ENCODE measurements at places on chromosomes 3 and 15.

DNA sequence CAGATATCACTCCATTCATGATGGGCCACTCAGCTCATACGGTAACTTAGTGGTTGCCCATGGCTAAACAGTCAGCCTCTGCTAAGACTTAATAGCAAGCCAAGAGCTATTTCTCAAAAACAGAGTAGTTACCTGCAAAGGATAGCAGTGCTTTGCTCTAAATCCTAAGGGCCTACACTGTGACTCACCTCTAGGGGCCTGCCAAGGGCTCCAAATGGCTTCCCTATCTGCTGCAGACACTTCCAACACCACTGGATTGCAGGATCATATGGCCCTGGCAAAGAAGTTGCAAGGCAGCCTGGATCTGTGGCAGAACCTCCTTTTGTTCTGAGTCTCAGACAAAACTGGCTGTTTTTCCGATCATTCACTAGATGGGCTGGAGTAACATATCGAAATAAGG is 17.8 kb downstream of the CGGBP1 start:
- DNase-seq, result no peak

DNA sequence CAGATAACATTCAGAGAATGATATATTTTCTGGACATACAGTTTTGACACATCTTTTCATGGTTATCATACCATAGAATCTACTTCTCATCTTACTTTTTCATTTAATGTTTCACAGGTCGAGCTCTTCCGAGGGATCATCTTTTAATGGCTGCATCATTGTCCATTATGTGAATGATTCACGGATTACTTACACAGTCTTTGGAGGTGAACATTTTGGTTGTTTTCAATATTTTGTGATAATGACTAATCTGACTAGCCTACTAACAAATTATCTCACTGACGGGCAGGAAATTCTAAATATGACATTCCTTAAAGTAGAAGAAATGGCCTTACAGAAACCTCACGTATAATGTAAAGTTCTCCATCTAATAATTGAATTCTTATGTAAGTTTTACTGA is 209.1 kb upstream of the STRIT1 start:
- no peak for DNase-seq

DNA sequence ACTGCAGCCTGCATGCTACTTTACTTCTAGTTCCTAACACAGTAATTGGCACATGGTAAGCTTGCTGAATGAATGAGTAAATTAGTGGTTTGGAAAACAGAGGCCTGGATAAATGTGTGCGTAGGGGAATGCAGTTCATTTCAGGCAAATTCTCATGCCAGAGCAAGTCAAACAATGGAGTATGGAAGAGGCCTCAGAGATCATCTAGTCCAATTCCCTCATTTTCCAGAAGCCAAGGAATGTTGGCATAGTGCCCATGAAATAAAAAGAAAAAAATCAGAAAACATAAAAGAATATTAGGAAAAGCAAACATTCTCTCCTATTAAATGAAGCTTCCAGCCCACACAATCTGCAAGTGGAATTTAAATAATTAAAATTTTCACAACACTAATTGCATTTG is 92.4 kb downstream of the MB21D2 start:
- no peak for DNase-seq

DNA sequence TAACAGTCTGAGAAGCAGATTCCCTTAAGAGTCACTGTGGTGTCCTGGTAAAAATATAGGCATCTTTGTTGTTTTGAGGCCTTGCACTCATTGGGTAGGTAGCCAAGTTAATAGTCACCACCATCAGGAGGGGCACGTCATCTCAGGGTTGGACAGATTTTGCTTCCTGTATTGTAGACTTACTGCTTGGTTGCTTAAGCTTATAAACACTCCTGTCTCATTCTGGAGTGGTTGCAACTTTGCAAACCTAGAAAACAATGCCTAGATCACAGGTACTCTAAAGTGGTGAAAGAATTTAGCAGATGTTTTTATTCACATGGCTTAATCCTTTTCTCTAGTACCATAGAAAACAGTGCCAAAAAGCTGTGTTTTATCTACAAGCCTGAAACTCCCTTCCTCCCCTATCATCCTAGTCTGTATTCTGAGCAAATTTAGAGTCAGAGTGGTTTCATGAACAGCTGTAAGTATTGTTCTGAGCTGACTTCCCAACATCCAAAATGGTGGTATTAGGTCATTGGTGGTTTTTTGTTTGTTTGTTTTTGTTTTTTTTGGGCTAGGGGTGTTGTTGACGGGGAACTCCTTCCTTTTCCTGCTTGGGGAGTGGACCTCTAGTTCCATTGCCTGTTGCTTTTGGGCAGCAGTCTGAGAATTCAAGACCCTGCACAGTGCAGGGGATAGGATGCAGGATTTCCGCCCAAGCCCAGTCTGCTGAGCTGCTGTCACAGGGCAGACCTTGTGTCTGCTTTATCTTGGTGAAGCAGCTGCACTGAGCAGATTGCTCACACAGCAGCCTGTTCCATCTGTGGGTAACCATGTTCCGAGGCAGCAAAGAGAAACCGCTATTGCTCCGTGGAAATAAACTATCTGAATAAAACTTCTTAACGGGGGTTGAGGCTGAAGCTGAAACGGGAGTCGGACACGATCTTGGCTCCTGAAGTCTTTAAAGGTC is 202.0 kb downstream of the AKAP13 start:
- DNase-seq, result peak; percentile 44

DNA sequence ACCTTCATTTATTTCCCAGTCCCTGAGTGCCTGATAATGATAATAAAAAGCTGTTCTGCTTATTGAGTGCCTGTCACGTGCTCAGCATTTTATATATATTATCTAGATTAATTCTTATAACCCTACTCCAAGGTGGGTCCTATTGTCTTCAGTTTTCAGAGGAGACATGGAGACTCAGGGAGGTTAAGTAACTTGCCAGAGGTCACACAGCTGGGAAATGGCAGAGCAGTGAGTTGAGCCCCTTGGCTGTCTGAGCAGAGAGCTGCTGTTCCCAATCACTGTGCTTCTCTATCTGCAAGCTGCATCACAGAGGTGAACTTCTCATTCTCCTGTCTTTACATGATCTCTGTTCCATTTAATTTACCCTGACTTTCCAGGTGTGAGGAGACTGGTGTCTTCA is 32.3 kb upstream of the MRPS22 start:
- no peak for DNase-seq

DNA sequence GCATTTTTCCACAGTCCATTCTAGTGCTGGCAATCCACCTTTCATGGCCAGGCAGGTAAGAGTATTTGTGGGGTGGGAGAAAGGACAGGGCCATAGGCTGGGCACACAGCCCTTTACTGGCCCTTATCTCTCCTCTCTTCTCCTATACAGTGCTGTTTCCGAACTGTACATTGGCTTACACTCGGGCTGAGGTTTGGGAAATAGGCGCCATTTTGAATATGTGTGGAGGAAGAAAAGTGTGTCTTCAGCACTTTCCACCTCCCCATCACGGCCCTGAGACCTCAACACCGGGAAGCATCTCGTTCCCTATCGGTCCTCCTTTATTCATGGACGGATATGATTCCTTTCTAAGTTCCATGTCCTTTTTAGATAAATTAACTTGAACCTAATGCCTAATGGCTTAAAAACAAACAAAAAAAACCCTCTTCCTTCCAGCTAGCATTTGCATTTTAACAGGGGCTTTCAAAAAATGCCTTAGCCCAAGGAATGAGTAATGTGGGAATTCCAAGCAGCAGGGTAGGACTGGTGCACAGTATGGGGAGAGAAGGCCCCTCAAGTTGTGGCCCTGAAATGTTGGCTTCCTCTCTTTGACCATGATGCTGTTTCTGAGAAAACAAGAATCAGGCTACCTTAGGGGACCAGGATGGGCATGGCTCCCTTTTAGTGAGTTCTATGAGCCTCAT is 24.5 kb downstream of the CD86 start:
- DNase-seq, result no peak

- DNase-seq, result no peak
Observed at GRCh38 chr3:52319921-52320595, 3.9 kb downstream of the DNAH1 start.

- DNase-seq, result no peak
Observed at GRCh38 chr3:139774560-139775302, 97.0 kb upstream of the NMNAT3 start.

DNA sequence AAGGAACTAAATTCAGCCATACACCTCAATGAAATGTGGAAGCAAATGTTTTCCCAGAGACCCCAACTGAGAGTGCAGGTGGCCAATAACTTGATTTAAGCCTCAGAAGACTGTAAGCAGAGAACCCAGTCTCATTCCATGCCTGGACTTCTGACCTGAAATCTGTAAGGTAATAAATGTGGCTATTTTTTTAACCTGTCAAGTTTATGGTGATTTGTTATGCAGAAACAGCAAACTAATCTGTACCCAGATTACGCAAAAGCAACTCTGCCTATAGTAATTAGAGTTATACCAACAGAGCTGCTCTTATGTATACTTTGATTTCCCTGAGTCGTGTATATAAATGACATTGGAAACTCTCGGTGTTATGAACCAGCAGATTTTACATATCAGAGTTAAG is 534.0 kb upstream of the NAALADL2 start:
- DNase-seq, result no peak

DNA sequence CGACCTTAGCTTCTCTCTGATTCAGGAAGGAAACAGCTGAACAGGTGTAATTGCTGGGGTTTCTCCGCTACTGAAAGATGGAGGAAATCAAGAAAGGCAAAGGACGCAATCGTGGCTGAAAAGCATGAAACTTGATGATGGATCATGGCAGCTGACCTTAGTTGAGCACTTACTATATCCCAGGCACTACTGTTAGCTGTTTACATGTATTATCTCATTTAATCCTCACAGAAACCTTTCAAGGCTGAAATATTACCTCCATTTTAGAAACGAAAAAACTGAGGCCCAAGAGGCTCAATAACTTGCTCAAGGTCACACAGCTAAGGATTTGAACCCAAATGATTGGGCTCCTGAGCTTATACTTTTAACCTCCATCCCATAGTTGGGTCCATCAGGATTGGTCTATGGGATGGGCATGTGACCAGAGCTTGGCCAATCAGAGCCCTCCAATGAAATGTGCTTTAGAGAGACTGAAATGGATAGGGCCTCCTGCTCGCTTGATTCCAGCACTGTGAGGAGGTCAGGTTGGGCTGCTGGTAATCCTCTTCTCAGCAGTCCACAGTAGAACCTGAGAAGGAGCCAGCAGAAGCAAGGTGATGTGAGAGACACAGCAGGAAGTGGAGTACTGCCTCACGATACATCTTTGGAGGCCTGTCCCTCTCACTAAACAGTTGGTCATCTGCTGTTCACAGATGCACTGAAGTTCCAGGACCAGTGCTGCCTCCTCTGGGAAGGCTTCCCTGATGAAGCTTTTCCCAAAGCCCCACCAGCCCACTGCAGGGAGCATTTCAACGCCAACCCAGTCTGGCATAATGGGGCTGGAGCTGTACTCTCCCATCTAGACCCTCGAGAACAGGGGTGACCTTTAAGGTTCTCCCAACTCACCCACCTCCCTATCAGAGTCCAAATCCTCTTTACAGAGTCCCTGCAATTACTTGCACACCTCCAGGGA is 10.4 kb downstream of the CLN6 start:
- DNase-seq, result no peak

DNA sequence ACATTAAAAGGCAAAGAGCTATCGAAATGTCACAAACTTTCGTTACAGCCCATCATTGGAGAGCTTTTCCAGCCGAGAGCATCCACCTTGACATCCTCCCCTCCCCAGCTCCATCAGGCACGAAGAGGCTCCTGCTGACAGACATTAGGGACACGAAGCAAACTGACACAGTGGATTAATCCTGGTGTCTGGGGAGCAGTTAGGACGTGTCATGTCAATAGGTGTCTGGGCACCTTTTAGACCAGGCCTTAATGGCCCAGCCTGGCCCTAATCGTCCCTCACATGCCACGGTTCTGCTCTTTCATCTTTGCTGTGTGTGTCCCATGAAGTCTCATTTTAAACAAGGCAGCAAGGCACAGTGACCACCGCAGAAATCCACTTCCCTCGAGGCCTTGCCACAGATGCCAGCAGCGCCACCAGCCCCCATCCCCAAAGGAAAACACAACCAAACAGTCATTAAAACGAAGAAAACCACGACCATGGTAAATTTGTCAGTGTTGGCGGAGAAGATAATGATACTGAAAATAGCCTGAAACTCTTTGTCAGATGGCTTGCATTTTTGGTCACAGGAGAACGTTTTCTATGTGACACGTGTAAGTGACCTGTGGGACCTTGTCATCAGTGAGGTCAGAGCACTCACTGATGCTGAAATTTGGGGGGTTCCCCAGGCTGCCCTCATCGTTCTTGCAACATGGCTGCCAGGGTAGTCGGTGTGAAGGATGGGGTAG is 16.3 kb upstream of the PCSK6 start:
- DNase-seq, result no peak

DNA sequence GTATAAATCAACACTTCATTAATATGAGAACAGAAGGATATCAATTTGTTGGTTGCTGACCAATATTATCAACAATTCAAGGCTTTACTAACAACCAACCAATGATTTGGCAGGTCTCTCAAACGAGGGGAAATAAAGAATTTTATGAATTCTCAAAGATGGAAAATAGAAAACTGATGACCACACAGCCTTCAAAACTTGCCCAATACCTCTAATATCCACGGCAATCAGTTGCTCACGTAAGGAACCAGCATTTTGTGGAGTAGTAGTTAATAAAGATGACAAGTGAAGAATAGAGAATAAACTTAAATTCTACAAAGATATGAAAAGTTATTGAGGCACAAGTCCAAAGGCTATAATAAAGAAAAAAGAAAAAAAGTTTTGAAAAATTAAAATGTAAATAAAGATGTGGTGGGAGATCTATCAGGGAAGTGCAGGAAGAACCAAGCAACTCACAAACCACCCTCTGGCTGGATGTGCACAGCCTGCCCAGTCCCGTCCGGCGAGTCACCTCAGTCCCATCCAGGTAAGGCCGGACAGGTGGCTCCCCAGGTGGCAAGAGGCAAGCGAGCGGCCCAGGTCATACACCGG is 808 bp downstream of the GK5 start:
- no peak for DNase-seq

GRCh38 chr15:94255540-94255939 is 24.2 kb downstream of the MCTP2 start:
- no peak for DNase-seq

Measured in activated T-cell treated with anti-CD3 and anti-CD28 coated beads for 48 hours (primary cell).